ENCODE measurements at places on chromosomes 5 and 9. TPM values are rescaled to one million over a fixed set of nuclear protein-coding genes. Genes with fewer than 3 reads are reported as not detected.

- DNase-seq = no peak
Measured at GRCh38 chr5:128749136-128749898, 211.3 kb upstream of the FBN2 start.

GRCh38 chr5:74738406-74738805 is 28.5 kb downstream of the GFM2 start:
- DNase-seq = no peak

DNA sequence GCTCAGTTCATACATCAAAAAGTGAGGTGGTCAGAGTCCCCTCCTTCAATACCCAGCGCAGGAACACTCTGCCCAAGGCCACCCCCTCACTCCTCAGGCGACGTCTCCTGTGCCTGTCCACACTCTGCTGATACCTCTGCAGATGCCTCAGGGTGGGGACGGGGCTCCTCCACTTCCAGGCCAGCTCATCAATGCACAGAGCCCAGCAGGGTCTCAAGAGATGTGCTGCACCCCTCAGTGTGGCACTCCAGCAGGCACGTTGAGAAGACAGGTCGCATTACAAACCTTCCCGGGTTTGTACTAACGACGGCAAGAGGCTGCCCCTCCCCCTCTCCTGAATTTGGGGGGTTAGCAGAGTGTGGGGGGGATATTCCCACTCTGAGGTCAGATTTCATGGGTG is 128.5 kb downstream of the ZNF354C start:
- no peak for DNase-seq

- DNase-seq = no peak
Measured at GRCh38 chr9:108694170-108694569, 161.6 kb downstream of the ACTL7B start.

- DNase-seq = no peak
Measured at GRCh38 chr5:134423376-134423775, 11.7 kb upstream of the CDKN2AIPNL start.

DNA sequence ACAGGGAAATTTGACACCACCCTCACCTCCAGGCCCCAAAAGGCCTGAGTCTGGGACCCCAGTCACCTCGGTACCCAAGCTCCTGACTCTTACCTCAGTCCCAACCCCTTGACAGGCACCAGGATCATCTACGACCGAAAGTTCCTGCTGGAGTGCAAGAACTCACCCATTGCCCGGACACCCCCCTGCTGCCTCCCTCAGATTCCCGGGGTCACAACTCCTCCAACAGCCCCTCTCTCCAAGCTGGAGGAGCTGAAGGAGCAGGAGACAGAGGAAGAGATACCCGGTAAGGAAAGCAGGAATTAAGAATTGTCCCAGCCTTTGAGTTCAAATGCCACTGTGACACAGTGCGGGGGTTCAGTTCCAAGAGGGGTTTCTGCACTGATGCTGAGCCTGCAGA is 1.3 kb downstream of the EIF4EBP3 start:
- no peak for DNase-seq

DNA sequence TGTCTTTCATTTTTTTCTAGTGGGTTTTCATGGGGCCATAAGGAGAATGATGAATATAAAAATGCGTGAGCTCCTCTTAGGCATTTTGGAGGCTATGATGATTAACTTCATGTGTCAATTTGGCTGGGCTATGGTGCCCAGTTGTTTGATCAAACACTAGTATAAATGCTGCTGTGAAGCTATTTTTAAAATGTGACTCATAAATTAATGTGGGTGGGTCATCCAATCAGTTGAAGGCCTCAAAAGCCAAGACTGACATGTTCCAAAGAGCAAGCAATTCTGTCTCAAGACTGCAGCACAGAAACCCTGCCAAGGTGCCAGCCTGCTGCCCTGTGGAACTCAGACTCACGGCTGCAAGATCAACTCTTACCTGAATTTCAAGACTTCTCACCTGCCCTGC is 24.4 kb upstream of the ICE1 start:
- DNase-seq = no peak

DNA sequence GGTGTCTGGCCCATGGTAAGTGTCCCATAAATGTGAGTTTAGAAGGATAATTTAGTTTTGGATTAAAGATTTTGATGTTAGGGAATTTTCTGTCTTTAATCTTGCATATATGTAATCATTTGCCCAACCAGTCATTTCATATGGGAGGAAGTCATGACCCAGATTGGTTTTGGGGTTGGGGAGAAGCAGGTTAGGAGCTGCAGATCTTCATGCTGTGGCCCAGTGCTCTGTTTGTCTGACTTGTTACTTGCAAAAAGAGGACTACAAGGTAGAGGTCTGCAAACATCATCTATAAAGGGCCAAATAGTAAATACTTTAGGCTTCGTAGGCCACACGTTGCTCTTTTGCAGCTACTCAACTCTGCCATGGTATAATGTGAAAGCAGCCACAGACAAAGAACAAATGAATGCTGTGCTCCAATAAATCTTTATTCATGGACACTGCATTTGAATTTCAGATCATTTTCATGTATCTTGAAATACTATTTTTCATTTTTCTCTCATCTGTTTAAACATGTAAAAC is 16.8 kb downstream of the OSTF1 start:
- no peak for DNase-seq

DNA sequence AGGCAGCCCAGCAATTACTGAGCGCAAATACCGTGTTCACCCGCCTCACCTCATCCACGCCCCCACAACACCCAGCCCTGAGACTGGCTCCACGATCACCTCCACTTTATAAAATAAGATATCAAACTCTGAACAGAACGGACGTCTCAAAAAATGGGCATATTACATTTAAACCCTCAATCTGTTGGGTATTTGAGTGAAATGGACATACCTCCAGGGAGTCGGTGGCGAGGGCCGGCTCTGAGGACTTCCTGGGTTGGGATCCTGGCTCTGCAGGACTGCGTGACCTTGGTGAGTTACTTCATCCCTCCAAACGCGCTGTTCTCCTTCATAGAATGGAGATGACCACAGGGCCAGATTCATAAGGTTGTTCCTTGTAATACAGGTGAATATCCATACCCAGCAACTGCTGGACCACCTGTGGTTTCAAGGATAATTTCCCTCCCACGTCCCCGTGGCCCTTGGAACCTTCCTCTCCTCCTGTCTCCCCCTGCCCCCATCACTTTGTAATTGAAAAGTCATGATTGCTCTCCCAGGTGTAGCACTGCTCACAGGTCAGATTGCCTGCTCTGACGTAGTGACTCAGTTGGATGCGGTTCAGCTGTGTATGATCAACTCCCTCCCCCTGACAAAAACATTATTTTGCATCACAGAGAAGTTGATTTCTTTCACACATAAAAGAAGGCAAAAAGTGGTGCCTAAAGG is 135.6 kb downstream of the KCNIP1 start:
- DNase-seq = peak; percentile 63

DNA sequence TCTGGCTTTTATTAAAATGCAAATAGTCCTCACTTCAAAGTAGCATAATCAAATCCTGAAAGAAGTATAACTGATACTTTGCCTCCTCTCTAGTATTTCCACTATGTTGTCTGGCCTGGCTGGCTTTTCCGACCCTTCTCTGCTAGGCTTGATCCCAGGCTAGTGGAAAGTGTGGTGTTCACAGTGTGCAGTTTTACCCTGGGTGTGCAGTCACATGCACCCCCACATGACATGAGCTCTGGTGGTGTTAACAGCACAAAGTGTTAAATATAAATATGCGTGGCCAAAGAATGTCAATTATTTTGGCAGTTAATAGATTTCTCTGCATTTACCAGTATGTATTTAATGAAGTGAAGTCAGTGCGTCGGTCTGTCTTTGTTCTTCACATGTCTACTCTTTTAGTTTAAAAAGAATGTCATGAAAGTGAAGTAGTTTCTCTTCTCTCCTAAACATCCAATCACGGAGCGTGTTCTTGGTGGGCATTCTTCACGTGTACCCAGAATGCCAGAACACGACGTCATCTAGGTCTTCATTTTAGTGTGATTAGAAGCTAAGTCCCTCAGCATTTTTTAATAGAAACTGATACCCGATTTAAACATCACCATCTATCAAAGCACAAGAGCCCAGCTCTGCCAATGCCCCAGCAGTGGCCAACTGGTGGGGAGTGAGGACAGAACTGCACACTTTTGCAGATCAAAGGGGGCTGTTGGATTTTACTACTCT is 286.4 kb downstream of the FANCC start:
- DNase-seq = no peak

DNA sequence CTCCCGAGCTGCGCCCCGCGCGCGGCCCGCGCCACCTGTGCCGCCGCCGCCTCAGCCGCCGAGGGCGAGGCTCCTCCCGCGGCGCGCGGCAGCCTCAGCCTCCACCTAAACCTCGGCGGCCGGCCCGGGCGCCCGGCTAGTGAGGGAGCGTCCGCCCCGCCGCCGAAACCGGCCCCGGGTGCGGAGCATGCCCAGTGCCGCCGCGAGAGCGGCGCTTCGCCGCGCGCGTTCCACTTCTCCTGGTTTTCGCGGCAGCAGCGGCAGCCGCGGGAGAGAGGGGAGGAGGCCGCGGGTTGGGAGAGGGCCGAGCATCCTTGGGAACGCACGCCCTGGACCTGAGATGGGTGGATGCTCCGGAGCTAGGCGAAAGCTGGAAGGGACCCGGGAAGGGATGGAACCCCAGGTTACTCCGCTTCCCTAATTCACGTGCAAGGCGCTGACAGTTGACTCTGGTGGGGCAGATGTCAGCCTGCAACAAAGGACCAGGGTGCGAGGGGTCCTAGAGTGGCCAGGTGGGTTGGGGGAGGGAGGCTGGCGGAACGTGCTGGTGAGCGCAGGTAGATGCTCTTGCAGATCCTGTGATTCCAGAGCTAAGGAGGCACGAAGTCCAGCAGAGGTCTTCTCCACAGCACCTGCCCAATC is at the start of gene CTNND2:
TSS of gene CTNND2 (minus strand) at position 182 of the 642 bp plus-strand sequence. CDS start 593 bp downstream, outside the sequence.
- peak; percentile 76 for DNase-seq

- no peak for DNase-seq
Measured at GRCh38 chr5:140351609-140352334, 5.4 kb upstream of the HBEGF start.

DNA sequence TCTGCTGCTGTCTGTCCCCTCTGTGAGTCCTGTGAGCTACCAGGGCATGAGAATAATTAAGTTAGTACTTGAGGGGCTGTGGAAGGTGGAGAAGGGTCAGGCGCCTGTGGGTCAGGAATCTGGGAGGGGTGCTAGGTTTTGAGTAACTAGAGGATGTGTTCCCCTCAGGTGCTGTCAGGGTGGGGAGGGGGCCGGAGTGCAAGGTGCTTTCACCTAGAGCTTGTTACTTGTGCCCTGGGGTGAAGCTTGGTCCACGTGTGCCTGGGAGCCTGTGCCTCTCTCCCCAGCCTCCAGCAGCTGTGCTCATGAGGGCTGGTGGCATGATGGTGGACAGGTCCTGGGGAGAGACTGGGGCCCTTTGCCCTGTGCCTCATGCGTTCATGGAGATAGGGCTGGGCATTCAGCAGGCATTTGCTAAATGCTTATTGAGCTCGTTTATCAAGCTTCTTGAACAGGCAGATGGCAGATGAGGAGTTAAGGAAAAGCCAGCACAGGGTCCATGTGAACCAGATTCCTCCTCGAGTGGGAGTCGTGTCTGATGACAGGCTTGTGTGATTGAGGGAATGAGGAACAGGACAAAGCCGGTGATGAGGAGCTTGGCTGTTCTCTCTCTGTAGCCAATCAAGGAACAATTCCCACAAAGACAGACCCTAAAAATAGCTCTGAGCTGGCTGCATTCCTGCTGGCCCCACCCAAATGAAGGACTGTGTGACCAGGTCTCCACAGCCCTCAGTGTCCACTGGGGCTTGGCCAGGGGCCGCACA is 40.9 kb downstream of the CACNA1B start:
- no peak for DNase-seq

DNA sequence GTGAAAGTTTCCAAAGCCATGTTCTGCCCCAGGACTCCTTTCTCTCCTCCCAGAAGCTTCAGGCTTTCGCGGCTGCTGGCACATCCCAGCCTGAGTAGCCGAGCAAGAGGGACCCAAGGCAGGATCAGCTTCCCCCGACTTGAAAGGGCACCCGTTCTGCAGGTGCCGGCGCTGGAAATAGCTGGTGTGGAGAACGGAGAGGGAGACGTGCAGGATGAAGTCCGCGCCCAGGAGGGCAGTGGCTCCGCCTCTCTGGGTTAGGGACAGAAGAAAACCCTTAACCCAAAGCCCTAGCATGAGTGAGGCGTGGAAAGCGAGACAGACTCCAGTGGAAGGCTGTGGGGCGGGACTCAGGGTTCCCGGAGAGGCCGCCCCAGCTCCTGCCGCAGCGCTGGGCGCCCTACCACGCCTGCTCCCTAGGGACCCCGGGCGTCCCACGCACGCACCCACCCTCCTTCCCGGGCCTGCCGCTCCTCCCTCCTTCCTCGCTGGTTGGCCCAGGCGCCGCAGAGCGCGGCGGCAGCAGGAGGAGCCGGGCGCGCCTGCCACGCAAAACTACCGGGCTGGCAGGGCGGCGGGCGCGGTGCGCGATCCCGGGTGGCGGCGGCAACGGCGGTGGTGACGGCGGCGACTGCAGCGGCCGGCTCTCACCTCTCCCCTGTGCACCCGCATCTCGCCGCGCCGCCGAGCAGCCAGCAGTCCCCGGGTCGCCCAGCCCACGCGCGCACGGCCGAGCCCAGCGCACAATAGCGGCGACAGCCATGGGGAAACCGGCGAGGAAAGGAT is at the start of gene SLC1A1:
TSS of gene SLC1A1 (plus strand) at position 550 of the 786 bp plus-strand sequence. CDS start at position 762, 212 bp downstream.
- no peak for DNase-seq

- DNase-seq = no peak
Measured at GRCh38 chr5:98771382-98772109, 1.9 kb upstream of the RGMB start.

- DNase-seq = no peak
Measured at GRCh38 chr9:23041466-23041865, 594.8 kb downstream of the DMRTA1 start.

- DNase-seq = no peak
Measured at GRCh38 chr5:81638471-81638870, 112.4 kb downstream of the SSBP2 start.

GRCh38 chr9:114427644-114428043 is 39.9 kb upstream of the AKNA start:
- DNase-seq = peak; percentile 33

GRCh38 chr5:58551492-58551891 is 31.4 kb upstream of the RAB3C start:
- no peak for DNase-seq

GRCh38 chr5:22557251-22557650 is 295.9 kb downstream of the CDH12 start:
- DNase-seq = no peak

Gene PSAT1
- 0.73 TPM for total RNA-seq

Gene DMRTA1
- 0.38 TPM for total RNA-seq

Gene HNRNPA0
- 20.0 TPM for total RNA-seq

Gene ZNF883
- 2.4 TPM for total RNA-seq

Gene SPATA9
- not detected for total RNA-seq

Gene GFI1B
- total RNA-seq = not detected

Gene MEGF10
- 0.32 TPM for total RNA-seq

Gene GRXCR2
- 0.78 TPM for total RNA-seq

Gene EFNA5
- total RNA-seq = 40.9 TPM

Gene PRR16
- 18.1 TPM for total RNA-seq

Gene EIF4E1B
- total RNA-seq = not detected
